ENCODE measurements at places on chromosomes 7 and 10.

DNA sequence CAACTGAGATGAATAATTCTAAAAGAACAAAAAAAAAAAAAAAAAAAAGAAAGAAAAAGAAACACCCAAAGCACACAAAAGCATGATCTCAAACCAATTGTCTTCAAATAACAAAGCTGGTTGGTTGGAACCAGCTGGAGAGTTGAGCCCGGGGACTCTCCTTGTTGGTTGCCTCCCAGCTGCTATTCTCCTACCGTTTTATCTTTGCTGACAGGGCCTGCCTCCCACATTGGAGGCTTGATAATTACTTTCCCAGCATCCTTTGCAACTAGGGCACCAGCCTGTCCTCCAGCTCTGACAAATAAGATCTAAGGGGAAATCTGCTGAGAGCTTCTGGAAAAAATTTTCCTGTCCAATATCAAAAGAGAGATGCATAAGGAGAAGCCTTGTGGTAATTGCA, 6.8 kb downstream of the PON1 start:
- DNase-seq = no peak

- DNase-seq = no peak
Measured at GRCh38 chr7:17502213-17503060, 204.0 kb downstream of the AHR start.

GRCh38 chr7:4267341-4268039, 414.6 kb upstream of the FOXK1 start:
- DNase-seq = no peak

DNA sequence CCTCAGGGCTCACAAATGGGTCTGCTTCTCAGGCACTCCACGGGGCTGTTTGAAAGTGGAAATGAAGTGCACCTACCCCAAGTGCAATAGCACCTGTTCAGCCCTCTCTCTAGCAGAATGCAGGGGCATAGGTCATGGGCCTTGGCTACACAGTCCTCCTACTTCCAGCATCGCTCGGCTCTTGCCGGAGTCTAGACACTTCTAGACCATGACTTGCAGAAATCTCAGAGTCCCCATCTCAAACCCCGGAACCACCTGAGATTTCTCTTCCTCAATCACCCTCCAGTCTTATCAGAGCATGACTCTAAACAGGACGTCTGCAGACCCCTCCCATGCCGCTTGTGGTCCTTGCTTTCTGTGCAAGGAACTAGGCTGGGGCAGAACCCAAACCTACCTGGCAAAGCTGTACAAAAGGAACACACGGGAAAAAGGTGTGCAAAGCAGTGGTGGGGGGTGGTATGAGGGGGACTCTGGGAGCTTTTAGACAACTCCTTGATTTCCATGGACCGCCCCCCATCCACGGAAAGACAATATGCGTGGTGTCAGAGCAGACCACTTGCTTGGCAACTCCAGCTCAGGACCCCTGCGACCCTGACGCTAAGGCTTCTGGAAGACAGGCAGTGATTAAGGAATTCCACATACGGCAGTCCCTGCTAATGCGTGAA, 13.8 kb downstream of the TMEM273 start:
- no peak for DNase-seq

GRCh38 chr10:22611425-22612115, 102.8 kb downstream of the PIP4K2A start:
- no peak for DNase-seq
